Activated CD8-positive, alpha-beta T cell treated with anti-CD3 and anti-CD28 coated beads, Interleukin-2, amount 10 ng/mL, durations not matched to agents 7 days and 5 days (primary cell): ENCODE measurements at places on chromosomes 7 and 10. TPM values are rescaled to one million over a fixed set of nuclear protein-coding genes. Genes with fewer than 3 reads are reported as not detected.

- DNase-seq: peak; percentile 69
Observed at GRCh38 chr10:124611738-124612137, 132.4 kb downstream of the FAM53B start.

- DNase-seq: no peak
Observed at GRCh38 chr7:37117292-37117691, 331.4 kb downstream of the ELMO1 start.

DNA sequence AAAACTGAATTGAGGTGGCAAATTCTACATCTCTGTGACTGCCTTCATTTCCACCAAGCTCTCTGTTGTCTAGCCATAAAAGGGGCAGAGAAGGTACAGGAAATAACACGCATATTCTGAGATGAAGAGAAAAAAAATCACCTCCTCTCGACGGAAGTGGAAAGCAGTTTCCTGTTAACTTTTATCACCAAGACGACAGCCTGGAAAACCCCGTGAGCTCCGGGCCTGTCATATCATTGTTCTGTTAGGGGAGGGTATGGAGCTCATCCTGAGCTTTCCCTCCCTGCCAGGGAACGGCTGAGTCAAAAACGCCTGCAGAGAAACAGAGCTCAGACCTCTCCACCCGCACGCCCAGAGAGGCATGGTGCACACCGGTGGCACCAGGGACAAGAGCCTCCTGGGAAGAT is 200.3 kb downstream of the PRPF18 start:
- DNase-seq: peak; percentile 82

DNA sequence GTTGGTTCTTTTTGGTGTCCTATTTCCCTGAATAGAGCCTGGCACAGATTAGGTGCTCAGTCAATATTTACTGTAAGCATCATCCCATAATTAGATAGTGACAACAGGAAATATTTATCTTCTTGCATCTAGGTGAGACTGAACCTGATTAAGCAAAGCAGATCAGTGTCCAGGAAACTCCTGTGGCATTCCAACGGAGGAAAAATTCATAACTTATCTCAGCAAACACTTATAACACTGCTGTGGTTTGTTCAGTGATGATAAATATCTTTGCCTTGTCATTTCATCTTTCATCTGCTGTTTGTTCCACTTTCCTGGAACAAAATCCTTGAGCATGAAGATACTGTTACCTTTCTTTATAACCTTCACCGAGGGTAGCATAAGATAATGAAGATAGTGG is 1160.3 kb upstream of the AUTS2 start:
- no peak for DNase-seq

- DNase-seq: no peak
Observed at GRCh38 chr7:65809259-65809981, 63.5 kb upstream of the VKORC1L1 start.

- DNase-seq: no peak
Observed at GRCh38 chr10:62990126-62990525, 143.0 kb upstream of the NRBF2 start.

- DNase-seq: no peak
Observed at GRCh38 chr10:99346247-99346646, 17.1 kb downstream of the CNNM1 start.

GRCh38 chr10:47243356-47243755 is 56.6 kb upstream of the GDF10 start:
- DNase-seq: no peak

GRCh38 chr7:7569615-7570014 is 2.9 kb downstream of the MIOS start:
- DNase-seq: no peak

GRCh38 chr10:54096892-54097291 is 704.1 kb downstream of the PCDH15 start:
- no peak for DNase-seq

DNA sequence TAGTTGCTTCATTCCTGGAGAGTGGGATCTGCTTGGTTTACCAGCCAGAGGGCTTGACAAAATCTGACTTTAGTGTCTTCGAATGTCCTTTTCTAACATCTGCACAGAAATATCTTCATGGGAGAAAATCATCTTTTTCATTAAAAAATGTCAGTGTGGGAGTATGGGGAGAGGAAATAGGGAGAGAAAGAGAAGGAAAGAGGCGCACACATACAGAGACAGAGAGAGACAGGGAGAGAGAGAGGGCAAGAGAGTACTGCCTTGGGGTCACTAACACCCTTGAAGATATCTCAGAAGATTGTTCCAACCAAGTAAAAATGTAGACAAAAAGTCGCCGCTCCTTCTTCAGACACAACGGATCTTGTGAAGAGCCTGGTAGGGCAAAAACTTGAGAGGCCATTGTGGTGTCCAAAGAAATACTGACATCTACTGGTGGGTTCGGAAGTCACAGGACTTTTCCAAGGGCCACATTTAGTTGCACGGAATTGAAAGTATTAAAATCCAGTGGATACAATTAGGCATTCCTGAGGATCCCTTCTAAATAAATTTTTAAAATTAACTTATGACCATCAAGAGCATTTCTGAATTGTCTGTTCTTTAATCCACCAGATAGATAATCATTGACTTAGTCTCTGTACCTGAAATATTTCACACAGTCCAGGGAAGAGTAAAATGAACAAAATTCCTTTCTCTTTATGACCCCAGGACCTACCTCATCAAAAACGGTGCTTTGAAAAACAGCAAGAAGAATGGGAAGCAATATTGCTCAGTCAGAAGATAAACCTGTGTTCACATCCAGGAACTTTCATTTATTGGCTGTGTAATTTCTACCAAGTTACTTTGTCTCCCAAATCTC is 29.7 kb downstream of the VIM start:
- peak; percentile 77 for DNase-seq

Gene SPDYE2B
- total RNA-seq: not detected

Gene CYP2C18
- not detected for total RNA-seq

Gene ACTR3C
- 4.6 TPM for total RNA-seq

Gene RBP4
- not detected for total RNA-seq

Gene SLC26A3
- not detected for total RNA-seq

Gene ACTL6B
- not detected for total RNA-seq
